Thymus (tissue), 14 donors: ENCODE measurements at places on chromosomes 5 and 9. TPM values are rescaled to one million over a fixed set of nuclear protein-coding genes. Genes with fewer than 3 reads are reported as not detected.
A peak's percentile ranks its signal among the peaks of the same experiment; 100 is the strongest.

GRCh38 chr9:87109231-87109631 lies 161.9 kb upstream of the GAS1 start:
- DNase-seq: no peak
- H3K27me3 ChIP-seq: no peaks in the 10 kb centered on the region
- H3K4me1 ChIP-seq: no peaks in the 10 kb centered on the region
- no peaks in the 10 kb centered on the region for H3K36me3 ChIP-seq
- no peak overlapping the region for H3K4me3 ChIP-seq
- peak overlapping the region; percentile 31 for H3K27ac ChIP-seq

- DNase-seq: no peak
- no peak overlapping the region for H3K27ac ChIP-seq
- H3K27me3 ChIP-seq: no peaks in the 10 kb centered on the region
- H3K36me3 ChIP-seq: peaks cover 74% of the 10 kb centered on the region
- H3K4me1 ChIP-seq: no peaks in the 10 kb centered on the region
Measured at GRCh38 chr5:179595916-179596315, 27.6 kb downstream of the HNRNPH1 start.

The PCDHGA5 gene
- 0.19 TPM for total RNA-seq

- H3K36me3 ChIP-seq: peaks cover 8% of the 10 kb centered on the region
- H3K4me1 ChIP-seq: no peaks in the 10 kb centered on the region
- no peak overlapping the region for H3K27ac ChIP-seq
- no peaks in the 10 kb centered on the region for H3K27me3 ChIP-seq
- DNase-seq: no peak
Measured at GRCh38 chr5:69305512-69305911, 27.1 kb downstream of the CCDC125 start.

The CSF2 gene
- total RNA-seq: 0.09 TPM

- H3K4me3 ChIP-seq: no peak overlapping the region
- H3K27me3 ChIP-seq: peaks cover 72% of the 10 kb centered on the region
- no peaks in the 10 kb centered on the region for H3K36me3 ChIP-seq
- no peak overlapping the region for H3K27ac ChIP-seq
Measured at GRCh38 chr5:176812269-176813259, 2.2 kb downstream of the UNC5A start.

GRCh38 chr9:76067696-76068095 lies 177.2 kb downstream of the PCSK5 start:
- peaks cover 14% of the 10 kb centered on the region for H3K36me3 ChIP-seq
- H3K4me1 ChIP-seq: no peaks in the 10 kb centered on the region
- H3K27ac ChIP-seq: no peak overlapping the region
- no peak overlapping the region for H3K4me3 ChIP-seq
- H3K27me3 ChIP-seq: no peaks in the 10 kb centered on the region

DNA sequence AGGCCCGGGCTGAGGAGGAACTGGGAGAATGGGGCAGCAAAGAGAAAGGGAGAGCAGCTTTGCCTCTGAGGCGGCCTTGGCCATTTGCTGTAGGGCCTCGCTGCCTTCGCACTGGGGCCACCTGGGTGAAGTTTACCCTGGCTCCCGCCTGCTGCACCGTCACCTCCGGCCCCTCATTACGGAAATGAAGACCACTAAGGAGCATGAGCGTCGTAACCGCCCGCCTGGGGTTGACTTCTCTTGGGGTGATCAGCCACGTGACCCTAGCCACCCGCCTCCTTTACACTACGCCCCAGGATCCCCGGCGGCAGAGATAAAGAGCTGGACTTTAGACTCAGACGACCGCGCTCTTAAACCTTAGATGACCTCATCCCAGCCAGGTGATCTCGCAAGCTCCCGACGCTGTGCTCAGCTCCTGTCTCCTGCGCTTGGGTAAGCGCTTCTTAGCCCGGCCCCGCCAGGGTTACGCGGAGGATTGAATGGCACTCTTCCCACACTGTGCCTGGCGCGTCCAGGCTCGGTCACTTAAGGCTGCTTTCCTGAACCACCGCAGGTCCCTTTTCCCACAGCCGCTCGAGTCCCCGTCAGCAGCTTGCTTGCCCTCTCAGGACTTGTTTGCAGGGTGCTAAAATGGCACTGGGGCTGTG lies 107.9 kb upstream of the LARP1 start:
- DNase-seq: peak; percentile 57

- peaks cover 18% of the 10 kb centered on the region for H3K4me1 ChIP-seq
- H3K27me3 ChIP-seq: peaks cover 24% of the 10 kb centered on the region
- peak overlapping the region; percentile 74 for H3K27ac ChIP-seq
Measured at GRCh38 chr5:175479125-175479881, 943 bp downstream of the SFXN1 start.

DNA sequence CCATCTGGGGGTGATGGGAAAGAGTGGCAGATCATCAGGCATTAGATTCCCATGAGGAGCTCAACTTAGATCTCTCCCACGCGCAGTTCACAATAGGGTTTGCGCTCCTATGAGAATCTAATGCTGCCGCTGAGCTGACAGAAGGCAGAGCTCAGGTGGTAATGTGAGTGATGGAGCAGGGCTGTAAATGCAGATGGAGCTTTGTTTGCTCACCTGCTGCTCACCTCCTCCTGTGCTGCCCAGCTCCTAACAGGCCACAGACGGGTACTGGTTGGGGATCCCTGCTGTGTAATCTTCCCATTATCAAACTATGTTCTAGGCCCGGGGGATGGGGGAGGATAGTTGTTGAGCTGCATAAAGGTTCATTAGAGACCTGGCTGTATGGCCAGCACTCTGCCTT lies 58.4 kb downstream of the UGCG start:
- no peaks in the 10 kb centered on the region for H3K27me3 ChIP-seq
- H3K4me3 ChIP-seq: no peak overlapping the region
- no peak for DNase-seq
- no peak overlapping the region for H3K27ac ChIP-seq

The INSL6 gene
- not detected for total RNA-seq

The C5orf63 gene
- total RNA-seq: 6.9 TPM

The SLC6A7 gene
- under 0.01 TPM for total RNA-seq

GRCh38 chr9:88387552-88388202 lies 567 bp upstream of the SPIN1 start:
- H3K36me3 ChIP-seq: no peaks in the 10 kb centered on the region
- no peaks in the 10 kb centered on the region for H3K27me3 ChIP-seq
- peaks cover 14% of the 10 kb centered on the region for H3K4me1 ChIP-seq
- H3K4me3 ChIP-seq: peak overlapping the region; percentile 76
- H3K27ac ChIP-seq: peak overlapping the region; percentile 91
- peak; percentile 48 for DNase-seq

The CCDC192 gene
- total RNA-seq: 0.09 TPM

The MZB1 gene
- total RNA-seq: 400 TPM

DNA sequence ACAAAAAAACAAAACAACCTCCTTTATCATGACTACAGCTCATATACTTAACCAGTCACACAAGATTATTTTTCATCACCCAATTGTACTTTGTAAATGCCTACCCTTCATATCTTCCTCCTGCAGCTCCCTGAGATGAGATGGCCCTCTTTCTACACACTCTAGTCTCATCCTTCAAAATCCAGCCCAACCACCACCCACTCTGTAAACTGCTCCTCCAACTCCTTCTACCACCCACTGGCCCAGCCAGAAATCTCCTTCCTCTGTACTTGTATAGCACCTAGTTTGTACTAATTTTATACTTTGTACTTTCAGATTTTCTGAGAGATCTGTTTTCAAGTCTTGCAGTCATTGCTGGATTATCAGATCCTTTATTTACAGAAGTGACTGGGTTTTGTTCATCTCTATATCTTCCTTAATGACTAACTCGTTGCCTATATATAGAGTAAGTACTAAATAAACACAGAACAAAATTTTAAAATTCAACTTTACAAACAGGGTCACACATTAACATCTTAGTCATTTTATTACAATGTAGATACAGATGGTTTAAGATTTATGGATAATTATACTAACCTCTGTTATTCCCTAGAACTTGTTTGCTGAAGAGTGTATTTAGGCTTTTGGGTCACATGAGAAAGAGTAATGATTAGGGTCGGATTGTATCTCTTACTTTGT lies 155.7 kb downstream of the NFIB start:
- peaks cover 6% of the 10 kb centered on the region for H3K4me1 ChIP-seq
- no peaks in the 10 kb centered on the region for H3K36me3 ChIP-seq
- H3K4me3 ChIP-seq: no peak overlapping the region
- DNase-seq: no peak
- no peak overlapping the region for H3K27ac ChIP-seq

The SPDL1 gene
- 29.8 TPM for total RNA-seq

The KCNT1 gene
- total RNA-seq: 0.05 TPM

DNA sequence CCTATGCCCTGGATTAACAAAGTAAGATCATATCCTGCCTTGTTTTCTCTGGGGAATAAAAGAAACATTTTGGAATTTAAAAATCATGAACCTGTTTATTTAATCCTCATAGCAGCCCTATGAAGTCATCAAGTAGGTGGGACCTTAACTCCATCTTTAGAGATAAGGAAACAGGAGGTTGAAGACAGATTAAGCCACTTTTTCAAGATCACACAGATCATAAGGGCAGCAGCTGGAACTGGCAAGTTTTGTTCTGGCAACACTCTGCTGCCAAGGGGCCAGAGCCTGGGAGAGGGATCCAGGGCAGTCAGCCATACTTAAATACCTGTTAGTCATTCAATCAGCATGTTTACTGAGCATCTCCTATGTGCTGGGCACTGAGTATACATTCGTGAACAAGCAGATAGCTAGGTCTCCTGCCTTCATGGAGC lies 63.7 kb downstream of the SLC1A1 start:
- H3K27ac ChIP-seq: no peak overlapping the region
- H3K27me3 ChIP-seq: no peaks in the 10 kb centered on the region
- no peak for DNase-seq
- H3K4me3 ChIP-seq: no peak overlapping the region
- peaks cover 67% of the 10 kb centered on the region for H3K4me1 ChIP-seq
- no peaks in the 10 kb centered on the region for H3K36me3 ChIP-seq

The PLPPR1 gene
- 0.38 TPM for total RNA-seq

The ADRA1B gene
- total RNA-seq: 0.09 TPM

GRCh38 chr9:104025945-104026344 lies 68.2 kb upstream of the SMC2 start:
- no peaks in the 10 kb centered on the region for H3K4me1 ChIP-seq
- DNase-seq: no peak
- no peaks in the 10 kb centered on the region for H3K27me3 ChIP-seq
- no peak overlapping the region for H3K4me3 ChIP-seq
- H3K27ac ChIP-seq: no peak overlapping the region
- H3K36me3 ChIP-seq: no peaks in the 10 kb centered on the region

- H3K36me3 ChIP-seq: no peaks in the 10 kb centered on the region
- no peaks in the 10 kb centered on the region for H3K27me3 ChIP-seq
- no peak for DNase-seq
- no peak overlapping the region for H3K4me3 ChIP-seq
- no peak overlapping the region for H3K27ac ChIP-seq
Measured at GRCh38 chr9:19181561-19181960, 48.9 kb upstream of the DENND4C start.

The GABRA6 gene
- not detected for total RNA-seq

DNA sequence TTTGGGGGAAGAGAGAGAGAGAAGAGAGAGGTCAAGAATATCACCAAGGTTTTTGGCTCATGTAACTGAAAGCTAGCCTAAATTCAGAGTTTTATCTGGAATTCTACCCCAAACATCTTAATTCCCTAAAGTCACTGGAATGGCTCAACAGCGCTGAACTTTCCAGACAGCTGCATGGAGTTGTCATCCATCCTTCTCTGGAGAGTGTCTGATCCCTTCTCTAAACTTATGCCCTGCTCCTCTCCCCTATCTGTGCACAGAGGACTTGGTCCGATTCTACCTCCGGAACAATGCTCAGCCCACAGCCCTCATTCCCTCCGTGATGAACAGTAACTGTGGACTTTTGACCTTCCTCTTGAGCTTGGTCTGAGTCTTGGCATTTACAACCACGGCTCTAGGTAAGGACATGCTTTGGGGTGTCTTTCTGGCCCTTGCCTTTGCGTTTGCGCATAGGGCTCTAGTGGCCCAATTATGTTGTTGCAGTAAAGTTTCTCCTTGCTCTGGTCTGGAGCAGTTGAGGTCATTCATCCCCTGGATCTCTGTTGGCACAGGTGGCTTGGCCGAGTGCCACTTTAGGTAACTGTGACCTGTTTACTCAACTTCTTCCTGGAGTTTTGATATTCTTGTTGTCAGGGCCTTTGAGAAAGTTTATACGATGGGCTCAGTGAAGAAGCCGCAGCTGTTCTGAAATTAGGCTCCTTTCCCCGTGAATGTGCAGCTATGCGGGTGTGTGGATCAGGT lies 18.3 kb upstream of the CD180 start:
- no peaks in the 10 kb centered on the region for H3K27me3 ChIP-seq
- H3K27ac ChIP-seq: no peak overlapping the region
- H3K36me3 ChIP-seq: no peaks in the 10 kb centered on the region
- H3K4me3 ChIP-seq: no peak overlapping the region

GRCh38 chr5:163505049-163505367 lies 411 bp upstream of the MAT2B start:
- DNase-seq: no peak
- H3K4me1 ChIP-seq: peaks cover 5% of the 10 kb centered on the region
- H3K27me3 ChIP-seq: no peaks in the 10 kb centered on the region
- peak overlapping the region; percentile 98 for H3K27ac ChIP-seq
- peaks cover 3% of the 10 kb centered on the region for H3K36me3 ChIP-seq

DNA sequence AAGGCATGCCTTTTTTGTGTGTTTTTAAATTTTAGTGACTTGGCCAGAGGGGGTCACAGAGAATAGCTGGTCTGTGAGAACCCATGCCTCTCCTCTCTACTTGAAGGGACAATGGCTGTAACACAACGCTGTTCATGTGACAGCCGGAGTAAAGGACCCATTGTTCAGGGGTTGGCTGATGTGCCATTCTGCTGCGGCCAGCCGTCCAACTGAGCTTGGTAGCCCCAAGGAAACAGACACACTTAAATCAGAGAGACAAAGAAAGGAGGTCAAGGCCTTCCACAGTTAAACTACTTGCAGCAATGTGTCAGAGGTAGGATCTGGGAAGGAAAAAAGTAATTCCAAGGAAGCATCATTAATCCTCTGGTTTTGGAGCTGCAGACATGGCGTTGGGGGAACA lies 8.1 kb downstream of the MEGF10 start:
- H3K27ac ChIP-seq: no peak overlapping the region
- DNase-seq: no peak
- no peaks in the 10 kb centered on the region for H3K4me1 ChIP-seq
- no peaks in the 10 kb centered on the region for H3K27me3 ChIP-seq
- no peaks in the 10 kb centered on the region for H3K36me3 ChIP-seq
- H3K4me3 ChIP-seq: no peak overlapping the region

DNA sequence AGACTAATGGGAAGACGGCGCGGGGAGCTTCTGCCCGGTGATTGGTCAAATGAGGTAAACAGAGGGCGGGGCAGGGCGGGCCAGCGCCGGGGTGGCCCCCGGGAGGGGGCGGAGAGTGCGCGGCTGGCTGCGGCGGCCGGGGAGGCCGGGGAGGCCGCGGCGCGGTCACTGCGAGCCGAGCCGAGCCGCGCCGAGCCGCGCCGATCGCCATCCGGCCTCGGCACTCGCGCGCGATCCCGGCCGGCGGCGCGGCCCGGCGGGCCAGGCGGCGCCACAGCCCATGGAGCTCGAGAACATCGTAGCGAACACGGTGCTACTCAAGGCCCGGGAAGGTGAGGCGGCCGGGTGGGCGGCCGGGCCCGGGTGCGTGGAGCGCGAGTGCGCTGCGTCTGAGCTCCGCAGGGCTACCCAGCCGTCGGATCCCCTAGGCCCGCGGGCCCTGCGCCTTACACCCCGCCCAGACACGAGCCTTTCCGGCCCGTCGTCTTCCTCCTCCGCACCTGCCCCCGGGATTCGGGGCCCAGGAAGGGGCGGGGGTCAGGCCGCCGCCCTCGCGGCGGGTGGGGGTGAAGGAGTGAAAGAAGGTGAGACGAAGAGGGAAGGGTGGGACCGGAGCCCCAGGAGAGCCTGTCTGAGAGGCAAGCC lies at the start of gene GRK6:
Gene GRK6, plus strand, starts transcription at position 111 of the 645 bp plus-strand sequence. Its CDS starts 170 bp downstream, at position 281.
- peak within 1 kb of the TSS; percentile 98 for H3K27ac ChIP-seq
- no peak for DNase-seq
- H3K27me3 ChIP-seq: no peaks in the 10 kb centered on the region
- peaks cover 29% of the 10 kb centered on the region for H3K36me3 ChIP-seq
- peak within 1 kb of the TSS; percentile 90 for H3K4me3 ChIP-seq
